CD4-positive, CD25-positive, alpha-beta regulatory T cell (primary cell): ENCODE measurements at places on chromosomes 3 and 15. TPM values are rescaled to one million over a fixed set of nuclear protein-coding genes. Genes with fewer than 3 reads are reported as not detected.

Gene ITIH3
- total RNA-seq = not detected

Gene GASK1A
- not detected for total RNA-seq

Gene SYNPR
- not detected for total RNA-seq

GRCh38 chr3:127542441-127542952, 48.0 kb downstream of the TPRA1 start:
- no peak for DNase-seq

GRCh38 chr3:188568736-188569135, 414.8 kb downstream of the LPP start:
- DNase-seq = no peak

DNA sequence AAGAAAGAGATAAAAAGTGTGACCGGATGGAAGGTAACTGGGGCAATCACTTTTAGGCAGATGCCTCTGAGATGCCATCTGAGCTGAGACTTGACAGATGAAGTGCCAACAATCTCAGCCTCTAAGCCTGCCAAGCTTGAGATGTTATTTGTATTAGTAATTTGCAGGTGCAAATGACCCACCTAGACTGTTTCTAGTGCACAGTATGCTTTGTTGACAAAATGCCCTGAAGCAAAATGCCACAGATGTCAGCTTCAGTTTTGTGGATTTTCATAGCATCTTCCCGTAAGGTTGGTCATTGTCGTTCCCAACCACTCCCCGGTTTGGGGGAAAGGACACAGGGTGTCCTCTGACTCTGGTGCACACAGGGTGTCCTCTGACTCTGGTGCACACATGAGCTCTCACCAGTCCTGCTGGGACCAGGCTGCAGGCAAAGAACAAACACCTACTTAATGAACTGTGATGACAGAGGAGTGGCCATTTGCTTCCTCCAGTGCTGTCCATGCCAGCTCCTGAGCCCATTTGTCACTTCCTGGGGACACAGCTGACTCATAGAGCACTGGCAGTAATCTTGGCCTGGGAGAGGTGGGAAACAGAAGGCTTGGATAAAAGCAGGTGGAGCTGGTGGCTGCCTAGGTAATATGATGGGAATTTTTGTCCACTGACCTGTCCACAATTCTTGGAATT, 16.7 kb upstream of the PPP1R2 start:
- no peak for DNase-seq

DNA sequence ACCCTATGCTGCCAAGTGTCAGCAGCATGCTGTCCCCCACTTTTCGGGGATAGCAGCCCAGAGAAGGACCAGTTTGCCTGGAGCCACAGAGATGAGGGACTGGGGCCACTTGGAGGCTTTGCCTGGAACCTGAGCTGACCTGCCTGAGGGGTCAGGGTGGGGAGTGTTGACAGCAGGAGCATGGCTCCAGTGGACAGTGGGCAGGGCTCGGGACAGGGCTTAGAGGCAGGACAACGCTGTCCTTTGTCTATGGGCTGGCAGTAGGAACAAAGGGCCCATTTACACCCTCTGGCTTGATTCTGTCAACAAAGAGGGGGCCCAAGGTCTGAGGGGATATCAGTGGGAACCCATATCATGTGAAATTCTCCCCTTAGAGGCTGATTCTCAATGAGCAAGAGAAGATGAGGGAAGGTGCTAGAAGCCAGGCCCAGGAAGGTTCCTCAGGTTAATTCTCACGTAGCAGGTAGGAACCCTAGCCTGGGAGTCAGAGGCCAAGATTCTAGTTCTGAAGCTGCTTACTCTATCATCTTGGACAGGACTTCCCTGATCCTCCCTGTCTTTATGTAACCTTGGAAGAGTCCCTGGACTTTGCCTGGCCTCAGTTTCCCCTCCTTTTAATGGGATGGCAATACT, 29.7 kb upstream of the HHATL start:
- DNase-seq = no peak

GRCh38 chr3:149224736-149225594, 3.3 kb upstream of the CP start:
- DNase-seq = no peak
